Vagina (tissue), 2 donors: ENCODE measurements at places on chromosomes 3 and 15. TPM values are rescaled to one million over a fixed set of nuclear protein-coding genes. Genes with fewer than 3 reads are reported as not detected.

The CRYBG3 gene
- total RNA-seq, result 22.6 TPM

The ERC2 gene
- 1.2 TPM for total RNA-seq

DNA sequence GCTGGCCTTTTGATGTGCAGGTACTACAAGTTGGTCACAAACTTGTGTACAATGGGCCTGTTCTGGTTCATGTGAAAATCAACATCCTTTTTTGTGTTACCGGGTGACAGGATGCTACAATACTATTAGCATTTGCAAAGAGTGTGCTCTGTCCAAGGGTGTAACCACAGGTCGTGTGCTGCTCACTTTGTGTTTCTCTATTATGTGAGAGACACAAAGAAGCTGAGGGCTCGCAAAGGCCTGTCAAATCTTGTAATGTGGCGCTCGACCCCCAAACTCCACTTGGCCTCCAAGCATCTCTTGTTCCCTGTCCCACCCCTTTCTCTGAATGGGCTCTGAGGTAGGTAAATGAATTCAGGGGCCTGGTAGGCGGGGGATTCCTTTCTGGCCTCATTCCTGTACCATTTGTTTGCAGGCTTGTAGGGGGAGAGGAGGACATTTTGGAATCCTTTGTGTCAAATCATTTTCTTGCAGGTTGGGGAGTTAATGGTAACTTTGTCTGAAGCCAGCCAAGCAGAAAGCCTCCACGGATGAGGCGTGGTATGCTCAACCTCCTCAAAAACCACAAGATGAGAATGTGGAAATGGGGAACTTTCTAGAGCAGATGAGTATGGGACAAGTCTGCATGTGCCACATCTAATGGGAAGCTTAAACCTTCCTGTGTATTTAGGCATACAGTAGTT lies 109.1 kb downstream of the OPA1 start:
- H3K27ac ChIP-seq, result no peak overlapping the region
- DNase-seq, result no peak
- no peaks in the 10 kb centered on the region for H3K27me3 ChIP-seq
- peaks cover 6% of the 10 kb centered on the region for H3K4me1 ChIP-seq

GRCh38 chr3:120820748-120821147 lies 78.2 kb downstream of the GTF2E1 start:
- no peak overlapping the region for H3K4me3 ChIP-seq
- H3K36me3 ChIP-seq, result no peaks in the 10 kb centered on the region
- H3K4me1 ChIP-seq, result no peaks in the 10 kb centered on the region
- no peak overlapping the region for H3K27ac ChIP-seq
- H3K27me3 ChIP-seq, result no peaks in the 10 kb centered on the region

DNA sequence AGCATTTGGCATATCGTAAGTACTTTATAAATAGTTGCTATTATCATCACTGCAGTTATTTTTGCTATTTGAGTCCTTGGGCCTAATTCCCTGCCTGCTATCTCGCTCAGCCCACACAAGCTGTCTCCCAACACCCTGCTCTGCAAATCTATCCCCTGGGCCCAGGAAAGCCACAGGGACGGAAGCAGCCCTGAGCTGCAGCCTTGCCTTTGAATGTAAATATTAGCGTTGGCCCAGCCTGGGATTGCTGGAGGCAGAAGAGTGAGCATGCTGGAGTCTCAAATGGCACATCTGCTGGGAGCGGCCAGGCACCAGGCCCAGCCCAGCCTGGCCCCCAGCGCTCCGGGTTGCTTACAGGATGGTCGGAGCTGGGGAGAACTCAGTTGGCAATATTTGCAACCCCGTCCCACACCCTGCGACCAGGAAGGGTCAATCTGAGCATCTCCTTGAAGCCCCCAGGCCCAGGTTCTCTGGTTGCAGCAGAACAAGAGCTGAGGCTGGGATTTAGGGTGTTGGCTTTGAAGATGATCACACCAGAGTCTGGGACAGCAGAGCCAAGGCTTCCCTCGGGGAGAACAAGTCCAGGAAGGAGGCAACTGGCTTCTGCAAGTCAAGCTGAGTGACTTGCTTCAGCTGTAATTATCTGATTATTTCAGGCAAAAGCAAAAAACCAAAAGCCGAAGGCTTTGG lies 529.6 kb downstream of the SHQ1 start:
- H3K27ac ChIP-seq, result no peak overlapping the region
- H3K27me3 ChIP-seq, result no peaks in the 10 kb centered on the region
- no peak overlapping the region for H3K4me3 ChIP-seq
- no peaks in the 10 kb centered on the region for H3K4me1 ChIP-seq

DNA sequence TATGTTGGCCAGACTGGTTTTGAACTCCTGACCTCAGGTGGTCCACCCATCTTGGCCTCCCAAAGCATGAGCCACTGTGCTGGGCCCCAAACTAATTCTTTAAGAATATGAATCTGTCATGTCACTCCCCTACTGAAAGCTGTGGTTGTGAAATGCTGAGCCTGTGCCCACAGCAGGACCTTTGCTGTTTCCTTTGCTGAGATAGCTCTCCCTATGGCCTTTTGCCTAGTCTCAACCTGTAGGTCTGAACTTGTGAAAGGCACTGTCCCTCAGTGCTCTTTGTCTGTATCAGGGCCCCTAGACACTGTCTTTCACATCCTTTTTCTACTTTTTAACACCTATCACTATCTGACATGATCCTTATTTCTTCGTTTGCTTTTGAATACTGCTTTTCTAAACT lies 62.7 kb upstream of the CCR4 start:
- no peak for DNase-seq
- no peaks in the 10 kb centered on the region for H3K27me3 ChIP-seq
- H3K4me3 ChIP-seq, result no peak overlapping the region
- H3K4me1 ChIP-seq, result no peaks in the 10 kb centered on the region
- no peaks in the 10 kb centered on the region for H3K36me3 ChIP-seq
- no peak overlapping the region for H3K27ac ChIP-seq

DNA sequence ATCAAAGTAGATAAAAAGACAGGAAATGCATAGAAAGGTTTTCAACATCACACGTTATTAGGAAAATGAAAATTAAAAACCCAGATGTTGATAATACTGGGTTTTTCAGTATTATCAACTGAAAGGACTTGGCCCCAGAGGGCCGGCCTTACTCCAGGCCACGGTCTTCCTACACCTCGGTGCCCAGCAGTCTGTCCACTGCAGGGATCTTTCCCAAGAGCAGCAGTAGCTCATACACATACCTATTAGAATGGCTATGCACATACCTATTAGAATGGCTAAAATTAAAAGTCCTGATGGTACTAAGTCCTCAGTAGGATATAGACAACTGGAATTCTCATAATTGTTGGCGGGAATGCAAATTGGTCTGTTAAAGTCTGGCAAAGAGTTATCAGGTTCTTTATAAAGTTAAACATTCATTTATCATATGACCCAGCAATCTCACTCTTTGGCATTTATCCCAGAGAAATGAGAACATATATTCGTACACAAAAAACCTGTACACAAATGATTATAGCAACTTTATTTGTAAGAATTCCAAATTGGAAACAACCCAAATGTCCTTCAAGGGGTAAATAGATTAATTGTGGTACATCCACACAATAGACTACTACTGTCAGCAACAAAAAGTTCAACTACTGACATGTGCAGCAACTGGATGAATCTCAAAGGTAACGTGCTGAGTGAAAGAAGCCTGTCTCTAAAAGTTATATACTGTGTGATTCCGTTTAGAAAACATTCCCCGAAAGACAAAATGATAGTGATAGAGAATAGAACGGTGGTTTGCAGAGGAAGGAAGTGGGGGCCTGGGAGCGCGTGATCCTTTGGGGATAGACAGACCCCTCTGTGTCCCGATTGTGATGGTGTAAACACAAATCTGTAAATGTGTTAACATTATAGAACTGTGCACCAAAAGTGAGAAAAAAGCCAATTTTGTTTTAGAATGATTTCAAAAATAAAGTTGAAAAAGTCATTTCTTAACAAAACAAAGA lies 62.3 kb downstream of the MCTP2 start:
- no peaks in the 10 kb centered on the region for H3K27me3 ChIP-seq
- no peak for DNase-seq
- H3K4me3 ChIP-seq, result no peak overlapping the region

DNA sequence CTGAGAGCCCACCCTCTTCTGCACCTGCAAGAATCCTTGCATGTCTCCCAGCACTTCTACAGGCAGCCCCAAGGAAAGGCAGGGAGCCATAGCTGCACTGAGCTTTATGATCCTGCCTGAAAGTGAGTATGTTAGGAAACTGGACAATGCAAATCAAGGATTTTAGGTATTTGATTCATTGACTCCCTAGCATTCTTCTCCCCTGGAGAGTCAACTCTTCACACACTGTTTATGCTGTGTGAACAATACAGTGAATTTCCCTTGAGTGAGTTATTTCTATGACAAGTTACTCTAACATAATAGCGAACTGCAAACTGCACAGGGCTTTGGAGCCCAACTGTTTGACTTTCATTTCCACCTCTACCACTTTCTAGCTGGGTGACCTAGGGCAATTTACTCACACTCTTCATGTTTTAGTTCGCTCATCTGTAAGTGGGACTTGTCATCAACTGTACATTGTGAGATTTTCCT lies 96.0 kb upstream of the PHLDB2 start:
- no peak for DNase-seq
- H3K27ac ChIP-seq, result peak overlapping the region; percentile 81
- H3K4me3 ChIP-seq, result no peak overlapping the region

DNA sequence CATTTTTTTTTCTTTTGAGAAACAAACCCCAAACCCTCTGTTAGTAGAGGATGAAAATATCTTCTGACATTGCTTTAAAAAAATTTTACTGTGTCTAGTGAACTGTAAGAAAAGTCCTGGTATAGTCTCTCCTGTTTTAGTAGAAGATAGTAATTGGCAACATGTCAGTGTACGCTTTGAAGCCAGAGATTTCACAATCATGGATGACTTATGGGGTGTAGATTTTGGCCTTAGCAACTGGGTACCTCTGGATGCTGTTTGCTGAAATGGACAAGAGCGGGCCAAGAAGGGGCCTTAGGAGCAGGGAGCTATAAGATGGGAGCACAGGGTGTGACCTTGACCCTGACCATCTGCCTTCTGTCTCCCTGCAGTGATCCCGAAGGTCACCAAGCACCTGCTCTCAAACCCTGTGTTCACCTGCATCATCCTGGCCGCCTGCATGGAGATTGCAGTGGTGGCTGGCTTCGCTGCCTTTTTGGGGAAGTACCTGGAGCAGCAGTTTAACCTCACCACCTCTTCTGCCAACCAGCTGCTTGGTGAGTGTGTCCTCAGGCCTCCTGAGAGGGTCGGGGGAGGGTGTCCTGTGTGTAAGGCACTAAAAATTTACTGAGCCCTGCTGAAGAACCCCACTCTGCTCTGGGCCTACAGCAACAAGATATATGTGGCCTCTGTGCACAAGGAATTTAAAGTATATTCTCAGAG lies 266.7 kb downstream of the SLCO3A1 start:
- peaks cover 31% of the 10 kb centered on the region for H3K4me1 ChIP-seq
- H3K27me3 ChIP-seq, result no peaks in the 10 kb centered on the region
- DNase-seq, result no peak
- no peak overlapping the region for H3K27ac ChIP-seq

GRCh38 chr15:63896336-63897115 lies 62.8 kb upstream of the HERC1 start:
- DNase-seq, result no peak
- peaks cover 44% of the 10 kb centered on the region for H3K4me1 ChIP-seq
- H3K4me3 ChIP-seq, result no peak overlapping the region
- H3K27ac ChIP-seq, result peak overlapping the region; percentile 39
- H3K36me3 ChIP-seq, result no peaks in the 10 kb centered on the region
- no peaks in the 10 kb centered on the region for H3K27me3 ChIP-seq

GRCh38 chr15:101539492-101539891 lies 50.0 kb upstream of the PCSK6 start:
- no peak overlapping the region for H3K4me3 ChIP-seq
- H3K27ac ChIP-seq, result no peak overlapping the region
- no peaks in the 10 kb centered on the region for H3K36me3 ChIP-seq
- no peaks in the 10 kb centered on the region for H3K4me1 ChIP-seq
- no peaks in the 10 kb centered on the region for H3K27me3 ChIP-seq

DNA sequence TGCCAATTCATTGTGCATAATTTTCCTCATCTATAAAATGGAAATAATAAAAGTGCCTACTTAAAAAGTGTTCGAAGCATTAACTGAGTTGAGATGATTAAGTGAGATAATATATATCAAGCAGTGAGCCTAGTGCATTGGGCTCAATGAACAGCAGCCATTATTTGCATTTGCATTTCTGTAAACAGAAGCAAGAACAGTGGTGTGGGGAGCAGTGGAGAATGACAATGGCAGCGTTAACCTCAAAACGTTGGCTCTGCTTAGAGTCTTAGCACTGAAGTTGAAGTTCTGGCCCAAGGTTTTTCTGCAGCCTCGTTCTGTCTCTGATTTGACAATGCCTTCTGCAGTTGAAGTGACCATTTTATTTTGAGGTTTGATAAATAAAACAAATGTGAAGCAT lies 466.3 kb upstream of the ONECUT1 start:
- no peak for DNase-seq
- no peaks in the 10 kb centered on the region for H3K4me1 ChIP-seq
- no peaks in the 10 kb centered on the region for H3K36me3 ChIP-seq

GRCh38 chr3:100637197-100637631 lies 27.8 kb downstream of the ADGRG7 start:
- no peaks in the 10 kb centered on the region for H3K27me3 ChIP-seq
- H3K36me3 ChIP-seq, result no peaks in the 10 kb centered on the region
- no peak overlapping the region for H3K4me3 ChIP-seq
- DNase-seq, result no peak
- H3K27ac ChIP-seq, result no peak overlapping the region

- H3K4me1 ChIP-seq, result peaks cover 20% of the 10 kb centered on the region
- no peaks in the 10 kb centered on the region for H3K27me3 ChIP-seq
- peak overlapping the region; percentile 48 for H3K27ac ChIP-seq
- DNase-seq, result no peak
Observed at GRCh38 chr15:83764201-83764838, 110.4 kb downstream of the ADAMTSL3 start.

- no peaks in the 10 kb centered on the region for H3K27me3 ChIP-seq
- H3K36me3 ChIP-seq, result no peaks in the 10 kb centered on the region
- no peak overlapping the region for H3K4me3 ChIP-seq
- no peak for DNase-seq
- H3K4me1 ChIP-seq, result peaks cover 49% of the 10 kb centered on the region
Observed at GRCh38 chr3:37624276-37624675, 237.4 kb upstream of the CTDSPL start.
